Skin of body (tissue), 3 donors: ENCODE measurements at places on chromosomes 11 and 22.

GRCh38 chr11:76781807-76782530 is 1.2 kb upstream of the TSKU start:
- DNase-seq: no peak

- DNase-seq: no peak
Observed at GRCh38 chr22:30559889-30560288, 13.3 kb upstream of the SEC14L6 start.

DNA sequence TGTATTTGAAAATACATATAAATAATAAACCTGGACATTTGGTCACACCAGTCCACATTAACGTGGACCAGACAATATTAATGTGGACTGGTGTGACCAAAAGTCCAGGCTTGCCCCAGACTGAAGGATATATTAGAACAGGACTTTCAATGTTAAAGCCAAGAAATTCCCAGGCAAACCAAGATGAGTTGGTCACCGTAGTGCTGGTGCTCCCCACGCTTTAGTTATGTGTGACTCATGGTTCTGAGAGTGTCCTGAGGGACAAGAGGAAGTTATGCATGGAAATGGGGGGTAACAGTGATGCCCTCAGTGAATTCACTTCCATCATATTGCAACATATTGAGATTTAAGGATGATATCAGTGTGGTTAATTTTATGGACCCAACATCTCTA is 31.4 kb downstream of the POU2AF1 start:
- no peak for DNase-seq

DNA sequence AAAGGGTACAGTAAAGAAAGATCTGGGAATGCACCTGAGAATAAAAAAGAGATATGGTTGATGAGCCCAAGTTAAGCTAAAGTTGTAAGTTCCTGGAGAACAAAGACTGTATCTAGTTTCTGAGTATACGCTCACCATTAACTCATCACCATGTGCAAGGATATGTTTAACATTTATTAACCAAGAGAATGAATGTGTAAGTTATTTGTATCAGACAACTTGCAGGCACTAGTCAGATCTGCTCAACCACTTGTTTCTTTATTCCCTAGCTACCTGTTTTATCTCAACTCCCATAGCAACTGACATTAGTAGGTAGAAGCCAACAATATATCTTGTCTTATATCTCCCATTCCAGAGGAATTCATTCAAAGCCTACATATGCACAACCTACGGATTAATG is 74.9 kb upstream of the KCNA4 start:
- no peak for DNase-seq

DNA sequence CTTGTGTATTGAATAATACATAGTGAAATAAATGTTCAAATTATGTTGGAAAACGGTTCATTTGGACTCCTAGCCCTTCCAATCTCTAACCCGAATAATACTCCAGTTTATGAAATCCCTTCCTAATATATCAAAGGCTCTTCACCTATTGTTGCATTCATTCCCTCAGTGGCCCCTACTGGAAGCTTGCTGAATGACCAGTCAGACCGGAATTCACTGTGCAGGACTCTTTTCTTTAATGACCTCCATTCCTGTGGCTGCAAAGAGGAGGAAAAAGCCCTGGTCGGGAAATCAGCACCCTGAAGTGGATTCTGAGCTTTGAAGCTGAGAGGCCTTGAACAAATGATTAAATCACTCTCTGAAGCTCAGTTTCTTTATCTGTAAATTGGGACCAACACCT is 19.1 kb upstream of the RCN1 start:
- no peak for DNase-seq

DNA sequence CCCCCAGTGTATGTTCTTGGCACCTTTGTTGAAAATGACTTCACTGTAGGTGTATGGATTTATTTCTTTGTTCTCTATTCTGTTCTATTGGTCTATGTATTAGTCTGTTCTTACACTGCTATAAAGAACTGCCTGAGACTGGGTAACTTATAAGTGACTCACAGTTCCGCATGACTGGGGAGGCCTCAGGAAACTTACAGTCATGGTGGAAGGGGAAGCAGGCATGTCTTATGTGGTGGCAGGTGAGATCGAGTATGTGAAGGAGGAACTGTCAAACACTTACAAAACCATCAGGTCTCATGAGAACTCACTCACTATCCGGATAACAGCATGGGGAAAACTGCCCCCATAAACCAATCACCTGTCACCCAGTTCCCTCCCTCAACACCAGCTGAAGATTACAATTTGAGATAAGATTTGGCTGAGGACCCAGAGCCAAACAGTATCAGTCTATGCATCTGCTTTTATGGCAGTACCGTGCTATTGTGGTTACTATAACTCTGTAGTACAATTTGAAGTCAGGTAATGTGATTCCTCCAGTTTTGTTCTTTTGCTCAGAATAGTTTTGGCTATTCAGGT is 836.2 kb downstream of the DLG2 start:
- DNase-seq: no peak

DNA sequence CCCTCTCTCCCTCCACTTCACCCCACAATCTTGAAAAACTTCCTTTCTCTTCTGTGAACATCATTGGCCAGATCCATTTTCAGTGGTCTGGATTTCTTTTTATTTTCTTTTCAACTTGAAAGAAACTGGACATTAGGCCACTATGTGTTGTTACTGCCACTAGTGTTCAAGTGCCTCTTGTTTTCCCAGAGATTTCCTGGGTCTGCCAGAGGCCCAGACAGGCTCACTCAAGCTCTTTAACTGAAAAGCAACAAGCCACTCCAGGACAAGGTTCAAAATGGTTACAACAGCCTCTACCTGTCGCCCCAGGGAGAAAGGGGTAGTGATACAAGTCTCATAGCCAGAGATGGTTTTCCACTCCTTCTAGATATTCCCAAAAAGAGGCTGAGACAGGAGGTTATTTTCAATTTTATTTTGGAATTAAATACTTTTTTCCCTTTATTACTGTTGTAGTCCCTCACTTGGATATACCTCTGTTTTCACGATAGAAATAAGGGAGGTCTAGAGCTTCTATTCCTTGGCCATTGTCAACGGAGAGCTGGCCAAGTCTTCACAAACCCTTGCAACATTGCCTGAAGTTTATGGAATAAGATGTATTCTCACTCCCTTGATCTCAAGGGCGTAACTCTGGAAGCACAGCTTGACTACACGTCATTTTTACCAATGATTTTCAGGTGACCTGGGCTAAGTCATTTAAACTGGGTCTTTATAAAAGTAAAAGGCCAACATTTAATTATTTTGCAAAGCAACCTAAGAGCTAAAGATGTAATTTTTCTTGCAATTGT is 92.3 kb downstream of the CD44 start:
- no peak for DNase-seq

DNA sequence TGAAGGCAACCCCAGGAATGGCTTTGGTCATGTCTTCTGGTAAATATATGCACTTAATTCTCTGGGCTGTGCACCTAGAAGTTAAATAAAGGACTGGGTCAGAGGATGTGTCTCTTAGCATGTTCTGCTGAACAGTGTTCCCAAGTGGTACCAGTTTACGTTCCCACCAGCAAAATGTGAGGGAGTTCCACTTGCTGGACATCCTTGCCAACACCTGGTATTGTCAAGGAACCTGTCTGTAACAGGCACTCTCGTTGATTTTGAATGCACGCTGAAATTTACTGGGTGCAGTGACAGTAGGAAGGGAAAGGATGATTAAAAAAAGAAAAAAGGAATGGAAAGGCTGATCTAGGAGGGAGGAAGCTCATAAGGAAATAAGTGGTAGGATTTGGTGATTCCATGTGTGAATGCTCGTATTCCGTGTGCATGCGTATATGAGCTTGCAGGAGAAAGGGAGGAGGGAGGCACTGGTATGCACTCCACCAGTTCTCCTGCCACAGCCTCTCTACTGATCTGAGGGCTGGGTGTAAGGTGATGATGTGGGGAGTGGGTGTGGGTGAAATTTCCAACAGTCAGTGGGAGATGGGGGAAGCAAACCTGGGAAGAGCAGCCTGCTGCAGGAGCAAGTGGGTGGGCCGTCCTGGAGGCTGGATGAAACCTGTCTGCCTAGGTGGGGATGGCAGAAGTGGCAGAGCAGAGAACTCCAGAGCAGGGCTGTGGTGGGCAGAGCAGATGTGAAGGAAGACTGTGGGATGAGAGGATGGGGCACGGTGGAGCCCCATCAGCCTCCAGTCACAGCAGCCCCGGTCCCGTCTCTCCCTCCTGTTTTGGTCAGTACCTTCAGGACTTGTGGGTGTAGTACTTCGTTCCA is 15.0 kb downstream of the MED15 start:
- DNase-seq: no peak

DNA sequence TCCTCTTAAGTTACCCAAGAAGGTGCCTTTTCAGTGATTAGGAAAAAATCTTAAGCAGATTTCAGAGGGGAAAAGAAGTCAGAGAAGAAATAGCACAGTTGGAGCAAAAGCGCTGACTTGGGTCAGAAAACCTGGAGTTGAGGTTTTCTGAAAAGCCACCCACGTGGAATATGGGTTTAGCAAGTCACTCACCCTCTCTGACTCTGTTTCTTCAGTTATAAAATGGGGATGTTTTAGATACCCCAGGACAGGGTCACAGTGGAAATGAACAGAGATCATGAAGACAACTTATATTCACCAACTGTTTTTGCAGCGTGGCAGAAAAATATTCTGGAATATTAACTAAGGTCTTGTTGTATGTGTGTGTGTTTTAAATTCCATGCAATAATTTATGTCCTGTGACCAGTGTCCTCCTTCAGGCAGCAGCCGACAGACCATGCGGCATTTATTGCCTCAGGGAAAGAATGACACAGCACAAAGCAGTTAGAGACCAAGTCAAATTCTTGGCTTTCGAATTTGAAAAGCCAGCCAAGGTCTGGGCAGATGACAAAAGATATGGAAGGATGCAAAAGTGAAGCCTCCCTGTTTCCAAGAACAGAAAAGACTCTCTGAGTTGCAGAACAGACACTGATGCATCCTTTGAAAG is 119.9 kb downstream of the MIAT start:
- DNase-seq: peak; percentile 35

DNA sequence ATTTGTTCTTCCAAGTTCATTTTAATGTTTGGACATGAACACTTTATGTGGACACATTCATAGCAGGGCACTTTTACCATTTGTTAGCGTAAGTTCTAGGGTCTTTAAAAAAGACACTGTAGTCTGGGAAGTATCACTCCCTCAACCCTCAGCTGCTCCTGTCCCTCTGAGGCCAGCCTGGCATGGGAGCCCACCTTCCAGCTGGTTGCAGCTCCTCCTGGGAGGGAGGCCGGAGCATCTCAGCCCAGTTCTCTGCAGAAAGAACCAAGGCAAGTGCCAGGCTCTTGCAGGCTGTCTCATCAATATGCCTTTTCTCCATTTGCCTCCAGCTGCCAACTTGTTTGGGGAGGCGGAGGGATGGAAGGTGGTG is 150.6 kb downstream of the OPCML start:
- DNase-seq: no peak

- no peak for DNase-seq
Observed at GRCh38 chr11:9571763-9572115, 1.7 kb upstream of the WEE1 start.

GRCh38 chr11:66339162-66339675 is 3.0 kb upstream of the RIN1 start:
- no peak for DNase-seq
